Activated gamma-delta T cell treated with Interleukin-2 at 50 U/mL for 16 hours (primary cell): ENCODE measurements at places on chromosomes 1 and 21.
A peak's percentile ranks its signal among the peaks of the same experiment; 100 is the strongest.

GRCh38 chr21:15197696-15198095, 132.9 kb upstream of the NRIP1 start:
- no peak for DNase-seq

DNA sequence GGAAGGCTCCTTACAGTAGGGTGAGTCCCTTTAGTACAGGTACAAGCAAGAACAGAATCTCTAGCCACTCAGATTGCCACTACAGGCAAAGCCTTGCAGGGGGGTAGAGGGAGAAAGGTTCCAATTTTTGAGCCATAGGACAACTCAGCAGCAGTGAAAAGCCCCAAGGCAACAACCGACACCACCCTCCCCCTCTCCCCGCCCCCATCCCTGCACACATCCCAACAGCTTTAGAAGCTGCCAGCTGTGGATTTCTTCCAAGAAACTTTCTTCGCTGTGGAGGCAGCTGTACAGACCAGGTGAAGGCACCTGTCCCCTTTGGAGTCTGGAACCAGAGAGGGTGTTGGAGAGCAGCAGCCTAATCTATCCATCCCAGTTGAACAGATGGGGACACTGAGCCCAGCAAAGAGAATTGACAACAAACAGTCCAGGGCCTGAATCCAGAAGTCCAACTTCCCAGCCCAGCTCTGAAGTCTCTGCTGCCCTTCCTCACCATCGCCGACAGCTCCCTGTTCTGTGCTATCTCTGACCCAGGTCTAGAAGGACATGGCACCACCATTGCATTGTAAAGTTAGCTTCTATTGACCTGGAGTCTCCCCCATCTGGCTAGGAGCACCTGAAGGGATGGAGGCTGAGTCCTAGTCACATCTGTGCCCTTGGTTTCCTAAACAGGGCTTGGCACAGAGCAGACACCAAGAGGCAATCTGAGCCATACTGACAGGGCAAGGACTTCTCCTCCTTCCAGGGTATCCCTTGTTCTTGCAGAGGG, 2.2 kb downstream of the TENT5B start:
- DNase-seq, result no peak

DNA sequence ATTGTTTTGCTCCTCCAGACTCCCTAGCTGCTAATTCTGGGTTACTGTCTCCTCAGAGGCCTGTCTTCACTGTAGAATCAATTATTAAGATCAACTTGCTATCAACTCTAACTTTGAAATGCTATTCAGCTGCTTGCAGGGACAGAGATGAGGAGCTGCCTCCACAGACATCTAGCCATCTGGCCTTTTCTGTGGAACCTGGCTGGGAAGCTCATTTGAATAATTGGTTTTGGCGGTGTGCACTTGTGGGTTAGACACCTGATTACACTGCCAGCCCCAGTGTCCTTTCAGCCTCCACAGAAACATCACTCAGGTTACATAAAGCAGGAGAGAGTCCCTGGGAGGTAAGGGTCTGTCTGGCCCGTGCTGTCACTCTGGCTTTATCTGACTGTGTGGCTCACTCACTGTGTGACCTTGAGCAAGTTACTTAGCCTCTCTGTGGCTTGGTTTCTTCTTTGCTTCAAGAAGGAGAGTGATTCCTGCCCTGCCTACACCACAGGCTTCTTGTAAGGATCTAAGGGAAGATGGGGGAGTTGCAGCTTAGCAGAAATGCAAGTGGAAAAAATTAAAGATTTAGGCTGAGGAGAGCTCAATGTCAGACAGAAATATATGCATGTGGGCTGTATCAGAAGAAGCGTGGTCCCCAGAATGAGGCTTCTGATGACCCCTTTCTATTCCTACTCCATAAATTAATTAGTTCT, 131.6 kb downstream of the BEND5 start:
- no peak for DNase-seq

GRCh38 chr1:201476670-201477344, 7.8 kb upstream of the PHLDA3 start:
- no peak for DNase-seq

GRCh38 chr1:1082239-1082775, 8.2 kb upstream of the RNF223 start:
- DNase-seq, result no peak

DNA sequence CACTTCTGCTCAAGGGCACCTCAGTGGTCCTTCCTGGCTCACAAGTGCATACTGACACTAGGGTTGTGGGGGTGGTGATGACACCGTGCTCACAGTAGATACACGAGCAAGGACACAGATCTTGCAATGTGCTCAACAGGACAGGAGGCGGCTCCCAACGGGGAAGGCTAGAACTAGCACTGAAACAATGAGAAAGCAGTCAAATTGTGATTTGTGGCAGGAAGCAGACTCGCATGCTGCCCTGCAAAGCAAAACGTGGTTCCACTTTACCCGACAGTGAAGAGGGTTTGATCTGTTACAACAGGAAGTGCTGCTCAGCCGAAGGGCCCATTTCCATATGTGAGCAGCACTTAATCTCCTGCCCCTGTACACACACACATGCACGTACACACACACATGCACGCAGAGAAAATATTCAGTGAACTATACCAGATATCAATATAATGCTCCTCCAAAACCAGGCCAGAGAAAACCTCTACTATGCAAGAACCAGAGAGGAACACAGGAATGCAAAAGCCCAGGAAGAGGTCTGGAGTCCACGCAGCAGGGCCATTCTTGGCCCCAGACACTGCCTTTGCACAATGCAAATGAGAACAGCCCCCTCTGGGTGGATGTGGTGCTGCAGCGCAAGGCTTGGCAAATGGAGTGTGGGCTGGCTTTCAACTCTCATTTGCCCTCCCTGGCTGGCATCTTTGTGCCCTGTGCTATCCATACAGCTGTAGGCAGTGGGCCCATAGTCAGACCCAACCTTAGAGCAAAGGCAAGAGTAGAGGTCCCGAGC, 47.1 kb downstream of the KANK4 start:
- DNase-seq, result peak; percentile 38

GRCh38 chr1:55321942-55322341, 106.8 kb upstream of the USP24 start:
- no peak for DNase-seq

- DNase-seq, result peak; percentile 24
Observed at GRCh38 chr1:8970870-8971337, 25.2 kb downstream of the CA6 start.

- no peak for DNase-seq
Observed at GRCh38 chr1:89022167-89022959, at the start of gene GBP3. TSS of gene GBP3 (minus strand) at chr1:89022866. CDS start at chr1:89020721, 2,145 bp downstream.

DNA sequence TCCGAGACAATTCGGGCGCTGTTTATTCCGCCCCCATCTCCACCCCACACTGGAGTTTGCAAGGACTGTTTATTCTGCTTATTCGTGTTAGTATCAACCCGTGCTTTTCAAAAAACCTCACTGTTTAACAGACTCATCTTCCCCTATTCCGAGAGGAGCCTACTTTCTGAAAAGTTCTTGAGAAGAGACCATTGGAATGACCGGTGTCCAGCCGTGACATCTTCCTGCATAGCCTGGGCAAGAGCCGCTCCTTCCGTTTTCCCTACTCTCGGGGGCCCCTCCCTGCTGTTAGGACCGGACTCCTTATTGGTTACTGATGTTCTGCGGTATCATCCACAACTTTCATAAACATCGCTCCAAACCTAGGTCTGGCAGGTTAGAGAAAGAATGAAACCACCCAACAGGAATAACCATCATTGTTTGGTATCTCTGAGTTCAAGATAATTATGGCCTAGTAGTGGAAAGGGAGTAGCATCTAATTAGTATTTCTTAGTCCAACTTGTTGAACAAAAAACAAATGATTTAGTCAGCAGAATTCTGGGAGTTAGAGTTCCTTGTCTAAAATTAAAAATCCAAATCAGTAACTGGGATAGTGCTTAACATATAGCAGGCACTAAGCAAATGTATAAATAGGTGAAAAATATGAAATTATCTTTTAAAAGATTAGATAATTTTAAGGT, 837 bp downstream of the STXBP3 start:
- no peak for DNase-seq

GRCh38 chr1:154852845-154853244, 17.2 kb downstream of the KCNN3 start:
- DNase-seq, result no peak

DNA sequence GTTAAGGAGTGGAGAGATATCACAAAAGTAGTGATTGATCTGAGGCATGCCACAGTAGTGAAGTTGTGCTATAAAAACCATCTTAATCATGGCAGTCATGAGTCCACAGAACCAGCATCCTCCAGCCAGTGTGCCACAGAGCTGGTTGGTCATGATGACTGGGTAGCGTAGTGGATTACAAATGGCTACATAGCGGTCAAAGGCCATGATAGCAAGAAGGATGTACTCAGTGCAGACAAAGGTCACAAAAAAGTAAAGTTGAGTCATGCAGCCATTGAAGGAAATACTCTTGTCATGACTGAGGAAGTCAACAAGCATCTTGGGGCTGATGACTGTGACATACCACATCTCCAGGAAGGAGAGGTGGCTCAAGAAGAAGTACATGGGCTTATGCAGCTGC, 6.7 kb downstream of the OR6Y1 start:
- DNase-seq, result no peak

DNA sequence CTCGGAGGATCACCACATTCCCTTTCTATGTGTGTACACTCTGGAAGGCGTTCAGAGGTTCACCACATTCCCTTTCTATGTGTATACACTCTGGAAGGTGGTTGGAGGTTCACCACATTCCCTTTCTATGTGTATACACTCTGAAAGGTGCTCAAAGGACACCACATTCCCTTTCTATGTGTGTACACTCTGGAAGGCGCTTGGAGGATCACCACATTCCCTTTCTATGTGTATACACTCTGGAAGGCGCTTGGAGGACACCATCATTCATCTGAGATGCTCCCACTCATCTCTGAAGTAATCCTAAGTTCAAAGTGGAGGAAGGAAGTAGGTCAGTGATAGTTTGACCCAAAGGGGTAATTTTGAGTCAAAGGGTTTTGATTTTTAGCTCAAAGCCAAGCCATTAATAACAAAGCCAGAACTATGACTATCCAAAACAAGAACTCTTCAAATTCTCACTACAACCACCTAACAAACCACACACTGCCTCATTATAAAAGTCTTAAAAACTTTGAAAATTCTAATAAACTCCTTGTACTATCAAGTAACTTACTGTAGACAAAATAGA, 32.9 kb downstream of the NRIP1 start:
- no peak for DNase-seq
